Smooth muscle cell of bladder (primary cell): ENCODE measurements at places on chromosomes 12 and 14. TPM values are rescaled to one million over a fixed set of nuclear protein-coding genes. Genes with fewer than 3 reads are reported as not detected.

TAS2R7 gene
- total RNA-seq, result not detected in 2 replicates

CHD8 gene
- total RNA-seq, result 36.0 and 39.1 TPM in 2 replicates

TAS2R10 gene
- 0.55 and 0.71 TPM in 2 replicates for total RNA-seq

EML1 gene
- total RNA-seq, result 62.0 and 77.8 TPM in 2 replicates

SERPINA9 gene
- not detected in 2 replicates for total RNA-seq

TOMM20L gene
- not detected in 2 replicates for total RNA-seq

PMCH gene
- total RNA-seq, result not detected in 2 replicates

CLEC2B gene
- 22.3 and 25.7 TPM in 2 replicates for total RNA-seq

GPR135 gene
- 2.1 and 3.2 TPM in 2 replicates for total RNA-seq

SERPINA10 gene
- not detected in 2 replicates for total RNA-seq

FZD10 gene
- under 0.01 TPM in 1 of 2 replicates, not detected in the other for total RNA-seq

KCNC2 gene
- not detected in 2 replicates for total RNA-seq

ADCY6 gene
- 41.0 and 43.7 TPM in 2 replicates for total RNA-seq

SIRT4 gene
- total RNA-seq, result 1.00 and 2.5 TPM in 2 replicates

GLT8D2 gene
- total RNA-seq, result 56.2 and 75.8 TPM in 2 replicates

FAM186B gene
- 0.28 and 0.37 TPM in 2 replicates for total RNA-seq

DPF3 gene
- 1.3 and 2.4 TPM in 2 replicates for total RNA-seq

CCDC196 gene
- total RNA-seq, result not detected in 2 replicates

GPR132 gene
- total RNA-seq, result under 0.01 and 0.55 TPM in 2 replicates

OR4K14 gene
- not detected in 2 replicates for total RNA-seq

ANKS1B gene
- 0.37 and 0.43 TPM in 2 replicates for total RNA-seq

SPTB gene
- 0.14 TPM in 1 of 2 replicates, not detected in the other for total RNA-seq
